Activated T-cell treated with anti-CD3 and anti-CD28 coated beads, Interleukin-2, amount 50 U/mL, for 24 hours (primary cell): ENCODE measurements at places on chromosomes 6 and 20.

- no peak for DNase-seq
These were observed 128.2 kb downstream of the SNX5 start for GRCh38 chr20:17840423-17840822.

DNA sequence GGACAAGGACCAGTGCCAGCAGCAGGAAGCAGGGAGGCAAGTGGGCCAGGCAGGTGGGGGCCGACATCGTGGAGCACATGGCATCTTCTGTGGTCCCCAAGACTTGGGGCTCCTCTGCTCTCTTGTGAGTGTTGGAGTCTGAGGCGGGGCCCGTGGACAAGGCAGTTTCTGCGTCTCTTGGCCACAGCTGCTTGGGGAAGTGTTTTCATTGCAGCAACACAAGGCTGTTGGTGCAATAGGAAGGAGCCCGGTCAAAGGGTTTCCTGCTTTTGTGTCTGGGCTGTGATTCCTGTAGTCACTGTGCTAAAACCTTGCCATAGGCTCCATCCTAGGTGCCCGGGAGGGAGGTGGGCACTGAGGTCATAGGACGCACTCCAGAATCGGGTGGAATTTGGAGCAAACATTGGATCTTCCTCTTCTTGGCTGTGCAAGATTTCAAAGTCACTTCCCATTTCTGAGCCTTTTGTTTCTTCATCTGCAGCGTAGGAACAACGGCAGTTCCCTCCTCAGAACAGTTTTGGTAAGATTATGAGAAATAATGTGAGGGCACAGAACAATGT, at the start of gene SIRPB2:
Gene SIRPB2, minus strand, starts transcription at position 140 of the 560 bp plus-strand sequence. Its CDS starts 61 bp downstream, at position 79.
- no peak for DNase-seq

DNA sequence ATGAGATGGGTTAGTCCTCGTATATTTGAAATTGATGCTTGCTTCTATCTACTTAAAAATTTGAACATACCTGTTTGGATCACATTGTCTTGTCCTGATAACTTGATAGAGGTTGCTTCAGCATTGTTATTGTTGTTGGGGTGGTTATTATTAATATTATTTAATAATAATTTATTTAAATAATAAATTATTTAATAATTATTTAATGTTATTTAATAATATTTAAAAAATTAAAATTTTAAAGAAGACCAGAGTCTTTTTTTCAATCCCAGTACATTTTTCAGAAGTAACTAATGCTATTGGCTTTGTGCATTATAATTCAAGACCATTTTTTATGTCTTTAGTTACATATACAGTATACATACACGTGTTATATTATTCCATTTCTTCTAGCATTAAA, 116.6 kb upstream of the DUSP22 start:
- no peak for DNase-seq

- DNase-seq, result peak; percentile 34
These were observed 21.6 kb downstream of the NAPB start for GRCh38 chr20:23399568-23400241.

GRCh38 chr6:3037638-3038365, 30.5 kb upstream of the RIPK1 start:
- DNase-seq, result no peak

DNA sequence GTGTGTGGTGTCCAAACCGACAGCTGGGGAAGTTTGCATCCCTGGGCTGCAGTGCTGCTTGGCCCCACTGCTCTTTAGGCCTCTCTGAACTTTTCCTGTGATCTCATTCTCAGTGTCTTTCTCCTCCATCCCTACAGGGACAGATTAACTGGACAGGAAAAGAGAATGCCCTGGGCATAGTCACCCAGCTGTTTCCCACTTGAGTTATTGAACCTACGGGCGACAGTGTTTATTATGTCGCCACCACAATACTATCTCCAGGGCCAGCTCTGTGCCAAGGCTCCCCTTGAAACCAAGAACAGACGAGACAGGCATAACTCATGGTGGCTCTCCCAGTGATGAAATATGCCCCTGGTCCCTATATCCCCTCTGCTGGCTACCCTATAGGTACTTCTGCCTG, 147.8 kb upstream of the EPHA7 start:
- no peak for DNase-seq
